ENCODE measurements at places on chromosomes 5 and 9.

DNA sequence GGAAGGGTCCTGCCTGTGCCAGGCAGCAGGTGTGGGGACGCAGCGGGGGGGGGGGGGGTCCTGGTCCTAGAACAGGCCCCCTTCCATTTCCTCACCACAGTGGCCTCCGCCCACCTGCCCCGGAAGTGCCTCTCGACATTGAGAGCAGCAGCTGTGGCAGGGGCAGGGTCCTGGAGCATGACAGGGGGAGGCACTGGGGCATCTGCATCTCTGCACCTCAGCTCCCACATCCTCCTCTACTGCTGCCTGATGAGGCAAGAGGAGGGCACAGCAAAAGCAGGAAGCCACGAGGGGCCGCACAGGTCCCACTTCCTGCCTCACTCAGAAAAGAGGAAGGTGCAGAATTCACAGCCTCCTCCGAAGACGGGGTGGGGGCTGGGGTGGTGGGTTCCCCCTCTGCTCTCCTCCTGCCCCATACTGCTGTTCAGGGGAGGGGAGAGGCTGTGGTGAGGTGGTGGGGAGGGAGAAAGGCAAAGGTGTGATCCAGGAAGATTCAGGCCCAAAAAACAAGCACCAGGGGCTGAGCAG, 14.8 kb downstream of the AKNA start:
- DNase-seq = no peak

DNA sequence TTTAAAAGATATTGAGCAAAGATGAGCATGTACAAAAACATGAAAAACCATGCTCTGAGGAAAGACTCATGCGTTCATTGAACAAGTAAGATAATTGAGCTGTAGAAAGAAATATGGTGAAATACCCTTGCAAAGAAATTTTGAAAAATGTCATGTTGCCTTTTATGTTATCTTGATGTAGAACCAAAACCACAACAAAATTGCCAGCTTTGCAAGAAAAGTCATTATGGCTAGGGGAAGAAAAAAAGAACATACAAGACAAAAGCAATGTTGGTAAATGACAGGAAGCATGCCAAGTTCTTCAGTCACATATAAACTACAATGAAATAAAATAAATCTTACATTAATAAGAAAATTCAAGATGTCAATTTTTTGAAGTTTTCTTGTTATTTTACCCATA, 368.0 kb downstream of the IRX1 start:
- DNase-seq = no peak

DNA sequence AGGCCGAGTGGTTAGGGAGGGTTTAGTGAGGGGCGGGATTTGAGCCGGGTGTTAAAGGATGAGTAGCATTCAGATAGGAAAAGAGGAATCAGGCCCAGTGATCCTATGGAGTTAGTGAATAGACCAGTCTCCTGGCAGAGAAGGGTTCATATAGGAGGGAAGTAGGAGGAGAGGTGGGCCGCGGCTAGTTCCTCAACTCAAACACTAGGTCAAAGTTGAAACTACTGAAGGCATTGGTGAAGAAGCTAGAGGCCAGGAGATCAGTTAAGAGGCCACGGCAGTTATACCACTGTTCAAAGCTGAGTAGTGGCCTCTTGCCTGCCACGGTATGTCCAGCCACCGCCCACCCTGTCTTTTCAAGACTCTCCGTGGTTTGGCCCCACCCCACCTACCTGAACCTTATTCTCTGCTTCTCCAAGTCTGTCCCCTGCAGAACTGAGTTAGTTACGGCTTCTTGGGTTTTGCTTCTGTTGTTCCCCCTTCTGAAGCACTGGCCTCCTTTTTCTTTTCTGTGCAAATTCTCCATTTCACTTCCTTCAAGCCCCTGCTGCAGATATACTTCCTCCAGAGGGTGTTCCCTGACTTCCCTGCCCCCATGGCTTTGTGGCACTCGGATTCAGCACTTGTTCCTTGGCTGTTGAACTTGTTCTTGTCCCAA, 1.8 kb downstream of the ZBTB34 start:
- no peak for DNase-seq

DNA sequence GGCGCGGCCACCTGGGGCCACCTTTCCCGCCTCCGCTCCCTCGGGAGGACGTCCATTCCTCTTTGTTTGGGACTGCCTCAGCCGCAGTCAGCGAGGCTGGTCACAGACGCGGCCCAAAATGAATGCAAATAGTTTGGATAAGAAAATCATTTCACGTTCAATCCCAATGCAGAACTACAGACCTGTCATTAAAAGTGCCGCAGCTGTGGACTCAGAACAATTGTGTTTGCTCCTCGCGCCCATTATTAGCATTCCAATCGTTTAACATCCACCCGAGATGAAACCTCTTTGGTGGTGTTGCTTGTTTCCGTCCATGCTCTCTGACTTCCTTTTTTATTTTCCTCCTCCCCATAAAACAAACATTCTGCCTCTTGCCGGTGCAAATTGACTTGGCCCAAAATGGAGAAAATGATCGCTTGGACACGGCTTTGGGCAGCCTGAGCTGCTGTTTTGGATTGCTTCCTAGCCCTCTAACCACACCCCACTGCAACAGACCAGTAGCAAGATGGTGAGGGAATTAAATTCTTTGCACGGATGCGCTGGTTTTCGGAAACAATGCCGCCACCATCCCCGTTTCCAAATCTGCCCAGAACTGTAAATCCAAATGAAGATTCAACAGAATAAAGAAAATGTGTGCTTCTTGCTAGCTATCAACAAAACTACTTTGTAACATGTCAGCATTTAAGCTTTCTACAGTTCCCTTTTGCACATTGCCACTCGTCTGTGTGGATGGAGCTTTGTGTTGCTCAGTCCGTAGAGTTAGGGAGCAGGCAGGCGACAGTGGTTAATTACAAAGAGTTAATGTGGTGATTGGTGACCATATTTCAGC, 784 bp downstream of the NLN start:
- DNase-seq = peak; percentile 22

- no peak for DNase-seq
These were observed 16.2 kb downstream of the PPP2CA start for GRCh38 chr5:134209477-134210245.

GRCh38 chr5:128536254-128537220, 1.5 kb downstream of the FBN2 start:
- DNase-seq = no peak

DNA sequence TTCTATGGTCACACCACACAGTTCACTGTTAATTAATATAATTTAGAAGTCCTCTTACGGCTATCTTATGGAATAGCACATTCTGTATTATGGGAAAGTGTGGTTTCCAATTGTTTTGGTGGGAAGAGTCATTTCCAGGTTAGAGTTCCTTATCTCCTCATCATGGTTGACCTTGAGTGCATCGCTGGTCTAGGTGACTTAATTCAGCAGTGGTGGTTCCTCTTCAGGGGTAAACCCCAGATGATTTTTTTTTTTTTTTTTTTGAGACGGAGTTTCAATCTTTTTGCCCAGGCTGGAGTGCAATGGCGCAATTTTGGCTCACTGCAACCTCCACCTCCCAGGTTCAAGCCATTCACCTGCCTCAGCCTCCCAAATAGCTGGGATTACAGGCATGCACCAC, 106.9 kb downstream of the UGCG start:
- DNase-seq = no peak

- no peak for DNase-seq
These were observed 29.2 kb upstream of the ARHGEF28 start for GRCh38 chr5:73596705-73597328.

DNA sequence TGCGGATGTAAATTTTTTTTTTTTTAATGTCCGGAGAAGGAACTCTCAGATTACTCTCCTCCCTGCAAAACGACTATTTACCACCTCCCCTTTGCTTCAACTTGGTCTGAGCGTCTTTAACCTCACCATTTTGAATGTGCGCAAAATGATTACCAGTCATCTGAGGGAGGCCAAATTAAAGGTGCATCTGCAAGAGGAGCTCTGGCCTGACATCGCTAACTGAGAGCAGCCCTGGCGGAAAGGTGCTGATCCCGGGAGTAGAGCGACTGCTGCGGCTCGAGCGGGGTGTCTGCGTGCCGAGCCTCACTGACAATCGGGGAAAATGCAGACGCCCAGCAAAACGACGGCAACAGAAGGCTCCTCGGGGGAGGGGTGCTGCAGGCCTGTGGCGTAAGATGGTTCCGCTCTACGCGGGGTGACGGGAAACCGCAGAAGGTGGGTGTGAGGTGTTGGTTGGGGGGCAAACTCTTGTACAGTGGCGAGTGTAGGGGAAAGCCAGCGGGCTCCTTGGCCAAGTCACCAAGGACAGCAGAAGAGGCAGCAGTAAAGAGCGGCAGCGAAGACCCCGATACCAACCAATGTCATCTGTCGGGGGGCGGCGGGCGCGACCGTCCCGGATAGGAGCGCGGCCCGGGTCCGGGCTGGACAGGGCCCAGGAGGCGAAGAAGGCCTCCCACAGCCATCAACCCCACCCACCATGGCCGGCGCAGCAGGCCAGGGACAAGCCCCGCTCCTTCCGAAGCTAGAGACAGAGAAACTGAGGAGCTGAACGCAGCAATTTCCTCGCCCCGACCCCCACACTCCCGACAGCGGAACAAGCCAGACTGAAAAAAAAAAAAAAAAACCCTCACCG, 557 bp downstream of the PJA2 start:
- peak; percentile 66 for DNase-seq

DNA sequence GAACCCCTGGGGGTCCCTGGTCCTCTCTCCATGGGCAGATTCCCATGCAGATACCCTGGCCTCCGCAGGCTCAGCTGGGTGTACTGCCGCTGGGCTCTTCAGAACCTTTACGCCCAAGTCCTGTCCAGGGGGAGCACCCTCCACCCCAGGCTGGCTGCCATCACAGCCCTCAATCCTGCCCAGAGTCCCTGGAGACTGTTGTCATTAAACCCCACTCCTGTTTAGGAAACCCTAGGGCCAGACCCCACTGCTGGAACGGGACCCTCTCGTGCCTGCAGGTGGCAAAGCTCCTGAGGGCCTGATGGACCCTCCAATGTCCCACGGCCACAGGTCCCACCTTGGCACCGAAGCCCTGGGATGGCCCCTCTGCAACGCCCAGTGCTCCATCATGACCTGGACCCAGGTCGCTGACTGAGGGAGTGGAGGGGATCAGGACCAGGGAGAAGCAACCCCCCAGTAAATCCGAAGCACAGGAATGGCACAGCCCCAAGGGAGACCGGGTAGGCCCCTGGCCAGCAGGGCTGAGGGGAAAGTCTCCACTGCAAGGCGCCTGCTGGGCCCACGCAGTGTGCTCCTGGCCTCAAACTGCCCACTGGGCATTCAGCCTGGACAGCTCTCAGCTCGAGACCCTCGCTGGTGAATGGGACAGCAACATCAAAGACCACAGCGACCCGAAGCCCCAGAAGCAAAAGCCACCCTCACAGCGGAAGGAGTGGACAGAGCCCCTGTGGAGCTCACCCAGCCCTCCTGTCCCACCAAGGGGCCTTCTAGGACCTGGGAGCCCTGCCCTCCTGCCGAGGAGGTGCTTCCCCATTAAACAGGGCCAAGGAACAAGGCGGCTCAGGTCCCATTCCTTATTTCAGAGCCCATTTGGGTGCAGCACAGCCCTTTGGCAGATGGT, 8.3 kb downstream of the ZDHHC11B start:
- DNase-seq = no peak

- no peak for DNase-seq
These were observed 5.4 kb downstream of the DMAC1 start for GRCh38 chr9:7794196-7794595.

- no peak for DNase-seq
These were observed 125.1 kb upstream of the FST start for GRCh38 chr5:53355316-53355715.

DNA sequence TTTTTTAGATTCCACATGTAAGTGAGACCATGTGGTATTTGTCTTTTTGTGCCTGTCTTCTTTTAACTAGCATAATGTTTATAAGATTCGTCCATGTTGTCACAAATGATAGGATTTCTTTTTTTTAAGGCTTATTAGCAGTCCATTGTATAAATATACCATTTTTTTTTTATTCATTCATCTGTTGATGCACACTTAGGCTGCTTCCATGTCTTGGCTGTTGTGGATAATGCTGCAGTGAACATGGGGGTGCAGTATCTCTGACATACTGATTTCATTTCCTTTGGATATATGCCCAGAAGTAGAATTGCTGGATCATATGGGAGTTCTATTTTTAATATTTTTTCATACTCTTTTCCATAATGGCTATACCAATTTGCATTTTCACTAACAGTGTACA, 48.7 kb downstream of the KIAA1958 start:
- no peak for DNase-seq

DNA sequence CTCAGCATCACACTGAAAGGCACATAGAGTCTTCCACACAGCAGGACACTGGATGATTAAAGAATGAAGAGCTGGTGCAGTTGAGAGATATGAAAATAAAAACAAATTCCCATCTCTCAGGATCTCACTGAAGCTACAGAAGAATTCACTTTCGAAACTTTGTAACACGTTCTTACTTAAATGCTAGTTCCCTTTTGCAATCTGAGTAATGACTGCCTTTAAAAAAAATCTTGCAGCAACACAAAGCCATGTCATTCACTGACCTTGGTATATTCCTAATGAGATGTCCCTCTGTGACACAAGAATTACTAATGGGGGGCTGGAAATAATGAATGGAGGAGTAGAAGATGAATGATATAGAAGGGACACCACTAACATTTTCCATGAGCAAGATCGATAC, 201.8 kb downstream of the GLIS3 start:
- DNase-seq = no peak

DNA sequence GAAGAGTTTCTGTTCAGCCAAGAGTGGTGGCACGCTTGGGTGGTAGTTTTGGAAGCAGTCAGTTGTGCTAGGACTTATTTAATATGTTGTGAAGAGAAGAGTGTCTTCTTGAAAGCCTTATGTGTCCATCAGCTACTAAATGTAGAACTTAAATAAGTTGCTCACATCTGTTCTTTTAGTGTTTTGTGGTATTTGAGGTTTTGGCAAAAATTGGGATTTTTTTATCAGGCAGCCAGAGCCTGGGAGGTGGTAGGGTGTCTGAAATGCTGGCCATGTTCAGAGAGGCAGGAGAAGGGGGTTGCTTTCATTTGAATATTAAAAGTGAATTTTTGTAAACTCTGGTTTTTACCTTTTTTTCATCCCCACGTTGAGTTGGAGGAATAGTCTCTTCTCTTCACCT, 24.2 kb upstream of the ZBTB34 start:
- no peak for DNase-seq

DNA sequence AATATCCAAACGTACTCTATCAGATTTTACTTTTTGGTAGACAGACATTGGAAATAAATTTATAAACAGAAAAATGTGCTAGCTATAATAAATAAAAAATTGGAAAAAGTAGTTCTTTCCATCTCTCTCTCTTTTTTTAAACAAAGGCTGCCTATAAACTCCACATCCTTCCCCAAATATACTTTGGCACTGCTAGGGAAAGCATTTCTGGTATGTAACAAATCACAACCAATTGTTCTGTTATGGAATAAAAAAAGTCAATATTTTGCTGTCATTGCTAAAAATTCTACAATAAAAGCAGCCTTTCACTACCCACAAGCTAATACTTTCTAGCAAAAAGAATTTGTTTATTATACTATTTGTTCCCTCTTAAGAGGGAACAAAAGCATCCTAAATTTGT, 169.2 kb upstream of the TARS1 start:
- DNase-seq = no peak

GRCh38 chr5:79069488-79070349, at the start of the genes BHMT2 and DMGDH:
TSS of gene BHMT2 (plus strand) at chr5:79069767. CDS start at chr5:79069783, 16 bp downstream.
TSS of gene DMGDH (minus strand) at chr5:79069674. CDS start at chr5:79069620, 54 bp downstream.
- peak; percentile 21 for DNase-seq

Measured in uterus (tissue), 4 donors.